Mesendoderm (in vitro differentiated cells): ENCODE measurements at places on chromosomes 6 and 20.

GRCh38 chr20:57399587-57400155, 8.5 kb downstream of the RBM38 start:
- no peak for DNase-seq

GRCh38 chr20:43919686-43920403, 5.2 kb downstream of the TOX2 start:
- no peak for DNase-seq

- DNase-seq, result no peak
Observed at GRCh38 chr6:8785223-8785622, 349.9 kb upstream of the SLC35B3 start.

DNA sequence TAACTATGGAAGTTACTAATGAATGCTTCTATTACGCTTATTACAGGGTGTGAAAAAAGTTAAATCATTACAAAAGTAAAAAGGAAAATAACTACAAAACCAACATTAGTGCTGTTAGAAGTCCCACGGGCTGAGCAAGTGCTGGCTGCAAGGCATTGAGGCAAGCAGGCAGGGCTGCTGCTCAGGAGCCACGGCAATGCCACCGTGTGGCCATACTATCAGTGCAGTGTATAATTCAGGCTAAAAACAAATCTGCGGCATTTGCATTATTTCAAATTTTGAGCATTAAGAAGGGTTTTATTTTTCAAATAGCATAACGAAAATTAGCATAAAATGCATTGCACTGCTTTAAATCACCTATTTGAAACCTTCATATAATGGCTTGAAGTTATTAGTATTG, 17.1 kb downstream of the IFNGR1 start:
- DNase-seq, result no peak

DNA sequence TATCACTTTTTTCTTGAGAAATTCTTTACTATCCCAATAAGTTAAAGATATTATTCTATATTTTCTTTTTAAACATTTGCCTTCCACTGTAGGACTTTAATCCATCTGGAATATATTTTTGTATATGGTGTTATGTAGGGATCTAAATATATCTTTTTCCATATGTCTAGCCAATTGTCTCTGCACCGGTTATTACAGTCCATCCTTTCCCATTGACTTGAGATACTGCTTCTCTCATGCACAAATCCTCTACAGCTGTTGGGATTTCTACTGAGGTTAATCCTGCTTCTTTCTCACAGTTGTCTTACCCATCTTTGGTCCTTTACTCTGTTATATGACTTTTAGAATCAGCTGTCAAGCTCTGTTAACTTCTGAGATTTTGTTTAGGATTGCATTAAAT, 483.8 kb upstream of the CDH4 start:
- no peak for DNase-seq

DNA sequence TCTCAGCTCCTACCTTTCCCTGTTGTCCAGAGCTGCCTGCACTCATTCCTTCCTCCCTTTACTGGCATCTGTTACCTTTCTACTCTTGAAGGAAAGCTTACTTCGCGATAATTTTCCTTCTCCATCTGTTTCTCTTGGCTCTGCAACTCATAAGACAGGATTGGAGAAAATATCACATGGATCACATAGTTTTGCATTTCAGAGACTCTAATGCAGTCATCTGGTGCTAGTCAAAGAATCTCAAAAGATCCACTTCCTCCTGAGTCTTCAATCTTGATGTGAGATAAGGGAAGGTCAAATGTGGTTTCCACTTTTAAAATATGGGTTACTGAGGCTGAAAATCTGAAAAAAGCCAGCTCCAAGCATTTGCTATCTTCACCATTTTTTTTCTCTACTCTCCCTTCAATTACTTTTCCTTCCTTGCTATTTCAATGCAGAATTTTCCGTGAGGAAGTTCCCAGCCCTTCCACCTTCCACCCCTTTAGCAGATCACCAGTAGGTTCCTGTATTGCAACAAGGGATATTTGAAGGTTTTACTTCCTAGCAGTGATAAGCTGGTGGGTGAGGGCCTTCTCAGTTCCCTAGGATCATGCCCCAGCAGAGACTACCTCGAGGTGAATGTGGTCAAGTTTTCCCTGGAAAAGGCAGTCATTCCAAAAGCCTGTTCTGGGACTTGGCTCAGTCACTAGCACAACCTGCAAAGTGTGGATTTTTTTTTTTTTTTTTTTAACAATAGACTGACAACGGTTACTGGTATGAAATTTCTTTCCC, 62.8 kb upstream of the LRRC1 start:
- no peak for DNase-seq

DNA sequence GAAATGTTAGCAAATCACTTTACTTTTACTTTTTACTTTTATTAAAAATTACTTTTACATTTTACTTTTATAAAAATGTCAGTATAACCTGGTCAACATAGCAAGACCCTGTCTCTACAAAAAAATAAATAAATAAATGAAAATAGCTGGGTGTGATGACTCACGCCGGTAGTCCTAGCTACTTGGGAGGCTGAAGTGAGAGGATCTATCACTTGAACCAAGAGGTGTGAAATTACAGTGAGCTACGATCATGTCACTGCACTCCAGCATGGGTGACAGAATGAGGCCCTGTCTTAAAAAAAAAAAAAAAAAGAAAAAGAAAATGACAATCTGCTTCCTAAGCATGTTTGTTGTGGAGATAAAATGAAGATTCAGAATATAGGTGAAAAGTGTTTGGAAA, 31.0 kb upstream of the FBXO30 start:
- DNase-seq, result peak; percentile 58

DNA sequence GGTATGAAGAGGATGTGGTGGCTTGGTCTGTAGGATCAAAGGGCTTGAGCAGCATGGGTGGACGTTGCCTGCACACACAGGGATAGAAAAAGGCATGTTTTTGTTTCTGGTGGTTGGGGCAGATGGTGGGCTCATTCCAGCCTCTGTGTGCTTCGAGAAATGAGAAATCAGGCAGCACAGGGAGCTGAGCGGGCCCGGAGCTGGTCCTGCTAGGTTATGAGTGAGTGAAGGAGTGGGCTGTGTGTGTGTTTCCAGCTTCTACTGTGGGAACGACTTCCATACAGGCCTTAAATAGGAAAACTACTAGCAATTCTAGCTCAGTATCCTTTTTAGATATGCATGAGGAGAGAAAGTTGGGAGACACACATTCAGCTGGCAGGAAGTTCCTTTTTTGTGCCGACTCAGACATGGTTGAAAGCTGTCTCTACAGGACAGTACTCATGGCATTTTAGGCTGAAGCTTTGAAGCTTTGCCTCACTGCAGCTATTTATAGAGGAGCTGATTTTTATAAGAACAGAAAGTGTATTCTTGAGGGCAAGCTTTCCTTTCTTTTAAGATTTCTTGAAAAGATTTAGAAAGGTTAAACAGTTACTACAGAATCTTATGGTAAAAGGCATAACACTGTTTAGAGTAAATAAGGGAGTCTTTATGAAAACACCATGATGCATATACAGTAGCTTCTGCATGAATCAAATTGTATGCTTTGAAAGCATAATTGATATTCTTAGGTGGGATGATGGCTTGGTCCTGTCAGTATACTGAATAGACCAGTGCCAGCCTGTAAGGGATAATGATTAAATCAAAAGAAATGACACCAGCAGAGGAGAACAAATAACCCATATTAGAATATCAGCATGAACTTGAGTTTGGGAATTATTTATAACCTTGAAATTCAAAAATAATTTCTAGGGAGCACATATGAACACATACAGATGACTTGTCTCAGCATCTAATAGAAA, 104.0 kb upstream of the MAN1A1 start:
- DNase-seq, result no peak

GRCh38 chr20:38369389-38369788, 23.1 kb downstream of the LBP start:
- peak; percentile 44 for DNase-seq

- DNase-seq, result peak; percentile 37
Observed at GRCh38 chr6:135451617-135452190, 45.8 kb downstream of the AHI1 start.

DNA sequence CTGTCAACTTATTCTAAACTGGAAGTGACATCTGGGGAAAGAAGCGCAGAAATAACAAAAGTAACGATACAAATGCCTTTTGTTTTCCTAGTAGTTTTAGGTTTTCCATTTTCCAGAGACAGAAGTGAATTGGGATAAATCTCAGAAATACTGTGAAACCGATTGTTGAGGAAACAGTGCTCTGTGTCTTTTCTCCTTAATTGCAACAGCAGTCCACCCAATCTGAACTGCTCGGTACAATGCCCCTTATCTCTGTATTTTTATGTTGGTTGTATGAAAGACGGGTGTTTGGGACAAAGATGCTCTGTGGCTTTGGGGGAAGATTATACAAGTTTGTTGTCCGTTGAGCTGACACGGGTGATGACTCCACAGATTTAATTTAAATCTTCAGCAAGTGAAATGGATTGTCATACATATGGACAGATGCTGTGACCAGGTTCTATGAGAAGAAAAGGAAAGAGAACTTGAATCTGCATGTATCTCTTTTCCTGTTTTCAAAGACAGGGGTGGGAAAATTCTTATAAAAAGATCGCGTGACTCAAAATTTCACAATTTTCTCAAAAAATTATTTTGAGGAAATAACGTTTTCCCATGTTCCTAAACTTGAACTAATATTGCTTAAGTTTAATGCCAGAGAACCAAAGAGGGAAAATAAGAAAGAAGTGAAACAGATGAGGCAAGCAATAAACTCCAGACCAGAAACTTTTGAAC, 41.2 kb downstream of the SASH1 start:
- DNase-seq, result no peak

DNA sequence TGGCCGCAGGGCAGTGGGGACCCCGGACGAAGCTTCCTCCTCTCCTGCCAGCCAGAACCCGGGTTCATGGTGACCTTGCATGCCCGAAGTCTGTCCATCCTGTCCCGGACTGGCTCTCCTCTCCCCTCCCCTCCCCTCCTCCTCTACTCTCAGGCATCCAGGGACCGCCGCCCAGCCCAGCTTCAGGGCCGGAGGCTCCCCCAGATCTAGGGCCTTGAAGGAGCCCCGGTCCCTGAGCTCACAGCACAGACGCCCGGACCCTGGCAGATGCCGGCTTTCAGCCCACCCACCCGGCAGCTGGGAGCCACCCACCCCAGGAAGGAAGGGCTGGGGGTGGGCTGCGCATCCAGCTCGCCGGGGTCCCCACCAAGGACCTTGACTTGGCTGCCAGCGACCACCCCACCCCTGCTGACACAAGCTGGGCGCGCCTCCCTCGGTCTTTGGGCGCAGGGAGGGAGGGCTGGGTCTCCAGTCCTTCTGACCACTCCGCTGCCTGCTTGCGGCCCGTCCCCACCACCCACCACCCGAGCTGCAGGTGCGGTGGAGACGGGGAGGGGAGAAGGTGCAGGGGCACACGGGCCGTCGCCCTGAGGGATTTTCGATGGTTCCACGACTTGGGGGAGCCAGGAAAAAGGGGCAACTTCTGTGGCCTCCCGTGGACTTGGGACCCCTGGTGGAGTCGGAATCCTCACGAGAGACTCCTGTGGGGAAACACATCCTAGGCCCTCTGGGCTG, 5.8 kb upstream of the ABHD16B start:
- DNase-seq, result peak; percentile 42

DNA sequence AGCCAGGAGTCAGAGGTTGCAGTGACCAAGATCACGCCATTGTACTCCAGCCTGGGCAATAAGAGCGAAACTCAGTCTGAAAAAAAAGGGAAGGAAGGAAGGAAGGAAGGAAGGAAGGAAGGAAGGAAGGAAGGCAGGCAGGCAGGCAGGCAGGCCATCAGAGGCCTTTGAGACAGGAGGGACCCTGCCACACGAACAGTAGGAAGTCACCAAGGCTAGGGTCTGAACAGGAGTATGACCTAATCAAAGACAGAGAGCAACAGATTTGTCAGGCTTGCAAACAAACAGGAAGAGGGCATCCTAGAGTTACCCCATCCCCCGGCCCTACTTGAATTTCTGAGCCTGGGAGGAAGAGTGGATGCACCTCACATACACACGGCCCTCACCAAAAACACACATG, 67.1 kb downstream of the FGD2 start:
- peak; percentile 78 for DNase-seq

DNA sequence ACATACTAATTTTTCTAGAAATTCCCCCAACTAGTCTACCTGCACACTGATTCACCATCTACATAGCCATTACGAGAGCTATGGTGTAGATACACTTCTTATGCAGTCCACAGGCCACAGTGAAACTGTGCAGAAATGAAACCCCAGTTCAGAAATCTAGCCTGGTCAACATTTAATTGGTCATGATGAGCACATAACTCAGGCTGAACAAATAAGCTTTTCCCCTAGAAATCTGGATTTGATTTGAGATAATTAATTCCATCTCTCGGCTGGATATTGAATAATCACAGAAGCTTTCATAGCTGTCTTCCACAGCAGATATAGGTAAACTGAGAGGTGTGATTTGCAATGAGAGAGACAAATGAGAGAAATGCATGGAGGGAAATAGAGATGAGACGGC, 22.6 kb upstream of the TINAG start:
- no peak for DNase-seq

GRCh38 chr6:166739117-166739975, 112.3 kb upstream of the RPS6KA2 start:
- no peak for DNase-seq

GRCh38 chr6:101845172-101845571, 451.7 kb downstream of the GRIK2 start:
- no peak for DNase-seq

DNA sequence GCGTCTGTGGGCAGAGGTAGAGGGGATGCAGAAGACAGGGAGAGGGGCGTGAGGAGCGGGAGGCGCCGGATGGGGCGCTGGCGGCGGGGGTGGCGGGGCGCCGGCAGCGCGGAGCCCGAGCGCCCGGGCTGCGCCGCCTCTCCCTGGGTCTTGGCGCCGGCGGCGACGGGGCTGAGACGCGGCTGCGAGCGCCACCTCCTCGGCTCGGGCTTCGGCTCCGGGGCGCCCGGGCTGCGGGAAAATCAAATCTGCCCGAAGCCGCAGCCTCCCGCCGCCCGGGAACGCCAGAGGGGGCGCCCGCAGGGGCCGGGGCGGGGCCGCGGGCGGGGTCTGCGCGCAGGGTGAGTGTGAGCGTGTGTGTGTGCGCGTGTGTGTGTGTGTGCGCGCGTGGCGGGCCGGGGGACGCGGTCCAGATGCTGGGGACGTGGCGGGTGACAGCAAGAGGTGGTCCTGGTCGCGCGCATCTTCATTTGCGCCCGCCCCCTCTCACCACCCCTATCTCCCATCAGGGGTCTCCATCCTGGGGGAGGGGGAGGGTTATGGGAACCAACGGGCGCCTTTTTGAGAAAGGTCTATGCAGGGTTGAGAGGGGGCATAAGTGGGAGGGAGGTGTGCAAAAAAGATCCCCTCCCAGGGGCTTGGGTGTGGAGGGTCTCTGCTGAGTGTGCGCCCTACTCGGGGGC, 646 bp upstream of the CPNE5 start:
- DNase-seq, result peak; percentile 32

- no peak for DNase-seq
Observed at GRCh38 chr6:7324520-7324919, 11.5 kb upstream of the SSR1 start.
